ENCODE measurements at places on chromosomes 4 and X.

- DNase-seq: no peak
Measured at GRCh38 chr4:53818104-53818503, 226.8 kb upstream of the LNX1 start.

DNA sequence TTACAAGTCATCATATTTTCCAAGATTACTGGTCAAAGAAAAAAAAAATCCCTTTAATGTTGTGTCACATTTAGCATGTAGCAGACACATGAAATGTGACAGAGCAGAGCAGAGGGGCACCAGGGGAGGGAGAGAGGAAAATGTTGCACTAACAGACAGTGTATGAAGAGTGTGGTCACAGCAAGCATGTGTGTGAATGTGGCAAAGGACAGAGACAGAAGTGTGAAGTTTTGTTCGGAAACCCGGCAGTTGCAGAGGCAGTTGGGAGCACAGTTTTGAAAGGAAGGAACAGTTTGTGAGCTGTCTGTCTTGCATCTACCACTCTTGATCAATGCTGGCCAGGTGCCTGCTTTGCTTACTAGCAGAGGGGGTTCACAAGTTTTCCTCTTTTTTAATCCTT, 83.9 kb upstream of the MAP3K15 start:
- no peak for DNase-seq

GRCh38 chrX:18252644-18253359, 32.1 kb upstream of the BEND2 start:
- no peak for DNase-seq

DNA sequence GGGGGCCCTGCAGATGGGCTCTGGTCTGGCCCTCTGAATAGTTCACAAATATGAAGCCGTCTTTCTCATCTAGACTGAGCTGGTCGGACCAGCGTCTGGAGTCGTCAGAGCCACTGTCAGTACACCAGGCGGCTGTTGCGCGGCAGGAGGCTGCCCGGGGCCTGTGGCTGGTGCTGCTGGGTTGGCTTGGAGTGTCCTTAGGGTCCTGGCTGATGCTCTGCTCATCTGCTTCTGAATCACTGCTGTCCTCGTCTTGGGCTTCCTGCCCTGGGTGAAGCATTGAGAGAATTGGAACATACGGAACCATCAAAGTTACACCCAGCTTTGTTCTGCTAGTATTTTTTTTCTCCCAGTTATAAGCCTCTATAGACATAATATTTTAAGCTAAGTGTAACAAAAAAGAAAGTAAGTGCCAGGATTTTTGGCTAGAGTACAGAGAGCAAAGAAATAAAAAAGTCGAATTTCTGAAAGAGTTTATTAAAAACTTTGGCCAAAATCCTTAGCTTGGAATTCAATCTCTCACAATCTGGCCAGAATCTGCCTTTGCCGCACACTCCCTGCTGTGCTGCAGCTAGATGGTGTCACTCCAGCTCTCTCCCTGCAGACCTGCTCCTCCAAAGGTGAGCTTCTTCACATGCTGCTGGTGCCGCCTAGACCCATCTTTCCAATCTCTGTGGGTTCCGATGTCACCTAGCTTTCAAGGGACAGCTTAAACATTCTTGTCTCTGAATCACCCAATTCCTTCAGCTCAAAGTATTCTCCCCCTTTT, 96.2 kb downstream of the CDS1 start:
- no peak for DNase-seq

DNA sequence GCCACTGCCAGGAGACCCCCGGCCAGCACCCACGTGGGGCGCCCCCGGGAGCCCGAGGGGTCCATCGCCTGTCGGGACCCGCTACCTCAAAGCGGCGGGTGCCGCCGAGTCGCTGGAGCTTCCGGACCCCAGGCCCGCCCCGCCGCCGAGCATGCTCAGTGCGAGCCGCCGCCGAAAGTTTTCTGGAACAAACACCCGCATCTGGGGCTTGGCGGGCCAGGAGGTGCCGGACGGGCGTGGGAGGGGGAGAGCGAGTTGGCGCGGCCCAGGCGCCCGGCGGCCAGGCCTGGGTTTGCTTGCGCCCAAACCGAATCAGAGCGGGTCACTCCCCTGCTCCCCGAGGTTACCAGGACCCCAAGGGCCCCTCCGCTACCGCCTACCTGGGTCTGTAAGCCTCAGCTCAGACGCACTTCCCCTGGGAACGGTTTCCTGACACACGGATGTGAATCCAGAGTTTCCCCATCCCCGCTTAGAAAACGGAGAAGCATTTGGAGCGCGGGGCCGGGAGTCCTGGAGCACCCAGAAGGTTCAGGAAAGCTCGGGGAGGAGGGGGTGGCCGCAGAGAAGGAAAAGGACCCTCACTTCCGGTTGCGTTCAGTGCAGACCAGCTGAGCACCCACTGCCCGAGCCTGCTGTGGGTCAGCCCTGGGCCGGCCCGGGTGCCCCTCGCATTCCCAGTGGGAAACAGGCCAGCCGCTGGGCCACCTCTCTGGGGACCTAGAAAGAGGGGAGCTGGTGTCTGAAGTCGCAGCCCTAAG, at the start of gene EVC2:
Gene EVC2 (minus strand): TSS at position 111 of the 758 bp plus-strand sequence. CDS start 46 bp downstream, at position 65.
- no peak for DNase-seq

DNA sequence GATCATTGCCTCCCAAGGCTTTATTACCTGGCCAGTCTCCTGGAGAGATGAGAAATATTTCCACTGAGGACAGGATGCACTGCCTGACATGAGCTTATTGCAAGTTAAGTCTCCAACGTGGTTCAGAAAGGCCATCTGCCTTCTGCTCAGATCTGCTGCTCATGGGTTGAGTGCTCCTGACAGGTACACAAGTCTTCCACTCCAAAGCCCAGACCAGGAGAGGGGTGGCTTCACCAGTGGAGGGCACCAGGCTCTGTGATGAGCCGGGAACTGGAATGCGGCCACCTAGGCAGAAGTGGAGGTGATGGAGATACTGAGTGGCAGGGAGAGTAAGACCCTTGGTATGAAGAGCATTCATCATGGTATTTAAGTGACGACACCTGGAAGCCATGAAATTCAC, 79.5 kb upstream of the IRF2 start:
- DNase-seq: no peak

GRCh38 chr4:57492251-57492878, 382.2 kb upstream of the IGFBP7 start:
- no peak for DNase-seq

DNA sequence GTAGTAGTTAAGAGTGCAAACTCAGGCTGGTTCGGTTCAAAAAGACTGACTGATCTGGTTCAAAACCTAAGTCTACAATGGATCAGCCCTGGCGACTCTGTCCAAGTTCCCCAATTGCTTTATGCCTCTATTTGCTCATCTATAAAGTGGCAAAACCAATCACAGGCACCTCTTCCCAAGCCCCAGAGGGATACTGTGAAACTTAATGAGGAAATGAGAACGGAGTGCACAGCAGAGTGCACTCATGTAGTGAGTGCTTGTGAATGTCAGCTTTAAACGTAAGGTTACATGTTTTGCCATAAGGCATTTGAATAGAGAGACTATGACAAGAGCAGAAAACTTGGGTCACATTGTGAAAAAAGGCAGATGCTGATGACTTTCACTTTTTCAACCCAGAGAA, 199.7 kb upstream of the KLF3 start:
- DNase-seq: no peak

DNA sequence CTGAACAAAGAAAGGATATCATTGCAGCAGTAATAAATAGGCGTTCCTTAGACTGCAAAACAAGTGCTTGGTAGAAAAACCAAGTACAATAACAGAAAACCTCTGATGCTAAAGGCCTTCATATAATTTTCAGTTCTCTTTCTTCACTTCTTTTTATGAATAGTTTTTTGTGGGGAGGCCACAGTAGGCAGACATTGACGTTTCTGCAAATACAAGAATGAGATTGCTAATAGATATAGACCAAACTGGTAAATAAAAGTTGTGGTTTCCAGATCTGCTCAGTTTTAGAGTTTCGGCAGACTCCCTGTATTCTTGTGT, 57.0 kb upstream of the RAP1GDS1 start:
- DNase-seq: no peak

DNA sequence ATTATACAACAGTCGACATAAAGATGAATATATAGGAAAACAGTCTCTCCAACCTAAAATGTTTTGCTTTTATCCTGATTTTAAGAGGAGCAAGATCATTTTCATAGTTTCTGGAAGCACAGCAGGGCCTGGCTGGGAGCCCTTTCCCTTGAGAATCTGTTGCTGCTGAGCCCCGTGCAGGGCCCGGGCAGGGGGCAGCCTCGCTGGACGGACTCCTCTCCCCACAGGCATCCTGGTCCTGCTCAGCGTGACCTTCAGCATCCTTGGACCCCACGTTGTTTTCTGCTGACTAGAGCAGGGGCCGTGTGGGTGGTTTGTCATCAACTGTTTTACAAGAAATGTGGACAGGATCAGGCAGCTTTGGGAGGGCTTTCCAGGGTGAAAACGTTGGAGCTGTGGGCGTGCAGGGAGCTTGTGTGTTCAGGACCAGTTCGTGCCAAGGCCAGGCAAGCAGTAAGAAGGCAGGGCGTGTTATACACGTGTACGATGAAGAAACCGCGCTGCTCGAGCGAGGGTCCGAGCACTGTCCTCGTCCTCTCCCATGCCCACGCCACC, 25.0 kb downstream of the CPZ start:
- no peak for DNase-seq

DNA sequence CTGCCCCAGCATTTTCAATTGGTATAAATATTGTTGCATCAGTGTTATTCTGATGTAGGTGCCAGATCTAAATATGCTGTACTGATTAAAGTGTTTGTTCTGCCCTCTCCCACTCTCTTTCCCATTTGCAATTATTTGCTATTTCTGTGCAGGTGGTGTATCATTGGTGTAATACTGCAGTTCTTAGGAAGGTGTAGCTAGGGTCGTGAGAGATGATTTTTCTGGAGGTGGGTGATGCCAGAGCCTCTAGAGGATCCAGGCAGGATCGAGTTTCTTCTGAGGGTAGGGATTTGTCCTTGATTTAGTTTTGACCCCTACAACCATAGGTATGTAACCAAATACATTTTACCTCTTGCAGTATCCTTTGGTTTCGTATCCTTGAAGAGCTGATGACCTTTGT, 1.9 kb downstream of the SMAD1 start:
- no peak for DNase-seq

GRCh38 chrX:21606002-21606401, 52.1 kb downstream of the KLHL34 start:
- no peak for DNase-seq
